ENCODE measurements at places on chromosomes 6 and 20.

DNA sequence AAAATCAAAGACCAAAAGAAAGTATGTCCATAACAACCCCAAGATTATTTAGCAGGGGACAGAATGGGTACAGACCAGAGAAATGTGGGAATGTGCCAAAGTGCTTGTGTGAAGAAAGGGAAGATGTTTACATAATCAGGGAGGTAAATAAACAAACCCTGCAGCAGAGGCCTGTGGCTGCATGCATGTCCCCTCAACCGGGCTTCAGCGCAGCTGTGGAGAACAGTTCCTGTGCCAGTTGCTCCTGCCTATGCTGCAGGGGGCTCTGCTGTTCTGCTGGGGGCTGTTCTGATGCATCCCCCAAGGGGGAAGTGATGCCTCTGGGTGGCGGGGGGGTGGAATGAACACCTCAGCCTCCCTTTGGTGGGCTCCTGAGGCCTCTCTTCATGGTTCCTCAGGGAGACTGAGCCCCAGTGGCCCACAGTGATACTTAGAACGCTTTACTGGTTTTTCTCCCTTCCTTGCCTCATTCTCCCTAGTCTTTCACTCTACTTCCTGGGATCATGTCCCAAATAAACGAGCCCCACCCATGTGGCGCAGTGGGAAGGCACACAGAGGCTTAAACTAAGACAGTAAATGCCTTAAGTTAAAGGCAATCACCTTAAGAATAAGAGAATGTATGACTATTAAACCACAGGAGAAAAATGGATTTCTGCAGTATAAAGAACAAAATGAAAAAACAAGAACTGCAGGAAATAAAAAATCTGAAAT lies 23.0 kb downstream of the RAB23 start:
- DNase-seq: peak; percentile 34

GRCh38 chr6:133973109-133973971 lies 20.3 kb downstream of the TBPL1 start:
- DNase-seq: peak; percentile 13

GRCh38 chr6:7292596-7293255 lies 20.3 kb downstream of the SSR1 start:
- DNase-seq: no peak

DNA sequence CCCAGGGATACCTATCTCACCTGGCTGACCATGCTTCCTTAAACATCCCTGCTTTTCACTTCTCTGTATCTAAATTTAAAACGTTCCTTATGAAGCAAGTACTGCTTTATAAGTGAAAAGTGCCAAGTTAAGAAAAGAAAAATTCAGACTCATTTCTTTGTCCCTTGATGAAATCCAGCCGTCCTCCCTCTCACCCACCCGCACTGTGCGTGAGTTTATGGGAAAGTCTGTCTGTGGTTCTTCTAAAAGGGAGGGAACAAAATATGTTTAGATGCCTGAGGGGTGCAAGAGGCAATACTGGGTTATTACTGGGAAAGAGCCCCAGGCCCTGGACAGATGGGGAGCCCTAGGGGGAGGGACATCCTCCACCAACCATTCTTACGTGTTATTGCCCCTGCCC lies 31.2 kb downstream of the SPDEF start:
- DNase-seq: no peak

DNA sequence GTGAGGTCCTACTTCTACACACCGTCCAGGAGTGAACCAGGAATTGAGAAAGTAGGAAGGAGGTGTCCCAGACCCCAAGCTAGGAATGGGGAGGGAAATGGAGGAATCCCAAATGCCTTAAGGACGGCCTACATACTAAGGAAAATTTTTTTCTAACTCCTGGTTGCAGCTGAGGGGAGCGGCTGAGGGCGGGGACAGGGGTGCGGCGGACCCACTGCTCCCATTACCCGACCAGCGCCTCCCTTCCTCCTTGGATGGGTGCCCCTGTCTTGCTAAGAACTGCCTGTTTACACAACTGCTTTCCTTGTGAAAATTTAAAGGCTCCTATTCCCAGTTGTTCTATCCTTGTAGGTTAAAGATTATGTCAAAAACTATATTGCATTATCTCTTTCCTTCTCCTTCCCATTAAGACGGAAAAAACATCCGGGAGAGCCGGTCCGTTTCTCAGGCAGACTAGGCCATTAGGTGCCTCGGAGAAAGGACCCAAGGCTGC lies 699 bp upstream of the HSPA1B start:
- DNase-seq: no peak

DNA sequence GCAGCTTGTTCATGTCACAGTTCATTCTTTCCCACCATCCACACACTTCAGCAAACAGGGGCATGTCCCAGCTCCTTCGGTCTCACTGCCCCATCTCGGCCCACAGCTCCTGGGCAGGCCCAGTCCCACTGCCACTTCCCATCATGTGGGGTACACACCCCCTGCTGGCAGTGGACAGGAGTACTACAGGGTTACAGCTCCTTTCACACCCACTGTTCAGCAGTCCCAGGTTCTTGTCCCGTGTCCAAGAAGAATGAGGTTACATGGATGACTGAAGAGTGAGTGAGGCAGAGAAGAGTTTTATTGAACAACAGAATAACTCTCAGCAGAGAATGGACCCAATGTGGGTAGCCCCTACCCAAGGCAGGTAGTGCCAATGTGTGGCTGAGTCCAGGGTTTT lies 77.8 kb upstream of the SMLR1 start:
- DNase-seq: no peak

DNA sequence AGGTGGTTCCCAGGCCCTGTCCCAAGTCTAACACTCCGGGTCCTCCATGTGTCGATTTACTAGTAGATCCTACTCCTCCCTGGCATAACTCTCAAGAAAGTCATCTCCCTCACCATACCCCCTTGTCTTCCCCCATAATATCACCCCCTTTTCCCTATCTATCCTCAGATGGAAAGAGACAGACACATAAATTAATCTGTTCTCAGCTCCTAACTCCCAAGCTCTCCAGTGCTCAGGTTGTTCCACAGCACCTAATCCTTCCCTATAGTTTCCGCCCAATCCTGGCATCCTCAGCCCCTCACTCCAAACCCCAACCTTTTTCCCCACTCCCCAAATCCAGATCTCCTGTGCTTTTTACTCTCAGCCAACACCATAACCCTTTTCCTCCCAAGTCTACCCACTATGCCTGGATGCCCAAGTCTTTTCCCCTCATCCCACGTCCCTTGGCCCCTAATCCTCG lies 808 bp downstream of the ILRUN start:
- no peak for DNase-seq

GRCh38 chr6:90894285-90895130 lies 307.6 kb upstream of the MAP3K7 start:
- DNase-seq: no peak

GRCh38 chr20:50041246-50041873 lies 58.6 kb downstream of the SNAI1 start:
- DNase-seq: no peak

DNA sequence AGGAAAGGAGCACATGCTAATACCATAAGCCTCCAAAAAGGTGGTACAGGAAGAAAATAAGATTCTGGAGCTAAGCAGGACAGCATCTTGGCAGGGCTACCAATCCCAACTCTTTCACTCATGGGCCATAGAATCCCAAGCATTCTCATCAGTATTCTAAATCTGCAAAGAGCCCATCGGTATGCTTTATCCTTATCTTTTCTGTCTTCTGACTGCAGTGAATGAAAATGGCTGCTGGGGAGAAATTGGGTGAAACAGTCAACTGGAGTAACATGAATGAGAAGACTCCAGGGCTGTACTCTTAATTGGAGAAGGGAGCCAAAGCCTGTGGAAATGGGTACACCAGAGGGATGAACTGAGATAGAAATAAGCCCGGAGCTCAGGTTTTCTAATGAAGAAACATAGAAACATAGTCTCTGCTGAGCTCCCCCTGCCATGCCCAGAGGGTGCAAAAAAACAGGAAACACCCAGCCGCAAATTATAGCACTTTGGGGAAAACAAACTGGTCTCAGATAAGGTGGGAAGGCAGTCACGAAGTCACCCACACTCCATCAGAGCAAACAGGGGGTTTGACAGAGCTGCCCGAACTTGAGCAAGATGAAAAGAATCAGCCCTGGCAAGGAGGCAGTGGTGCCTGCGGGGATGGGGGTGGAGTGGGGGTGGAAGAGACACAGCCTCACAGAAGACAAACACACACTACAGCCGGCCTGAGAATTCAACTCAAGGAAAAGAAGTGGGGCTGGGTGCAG lies 35.4 kb upstream of the E2F3 start:
- no peak for DNase-seq

DNA sequence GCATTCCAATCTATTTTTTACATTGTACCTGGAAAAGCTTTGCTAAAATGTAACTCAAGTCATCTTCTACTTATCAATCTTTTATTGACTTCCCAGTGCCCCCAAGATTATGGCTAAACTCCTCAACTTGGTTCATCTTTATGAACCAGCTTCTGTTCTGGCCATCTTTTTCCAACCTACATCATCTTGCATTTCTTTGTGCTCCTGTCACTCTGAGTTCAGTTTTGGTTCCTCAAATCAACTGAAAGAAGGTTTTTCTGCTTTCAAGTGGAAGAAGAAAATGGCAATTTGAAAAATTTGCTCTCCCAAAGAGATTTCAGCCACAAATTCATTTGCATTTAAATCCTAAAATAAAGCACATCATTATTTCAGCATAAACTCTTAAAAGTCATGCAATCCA lies 41.8 kb downstream of the GPX5 start:
- DNase-seq: no peak

DNA sequence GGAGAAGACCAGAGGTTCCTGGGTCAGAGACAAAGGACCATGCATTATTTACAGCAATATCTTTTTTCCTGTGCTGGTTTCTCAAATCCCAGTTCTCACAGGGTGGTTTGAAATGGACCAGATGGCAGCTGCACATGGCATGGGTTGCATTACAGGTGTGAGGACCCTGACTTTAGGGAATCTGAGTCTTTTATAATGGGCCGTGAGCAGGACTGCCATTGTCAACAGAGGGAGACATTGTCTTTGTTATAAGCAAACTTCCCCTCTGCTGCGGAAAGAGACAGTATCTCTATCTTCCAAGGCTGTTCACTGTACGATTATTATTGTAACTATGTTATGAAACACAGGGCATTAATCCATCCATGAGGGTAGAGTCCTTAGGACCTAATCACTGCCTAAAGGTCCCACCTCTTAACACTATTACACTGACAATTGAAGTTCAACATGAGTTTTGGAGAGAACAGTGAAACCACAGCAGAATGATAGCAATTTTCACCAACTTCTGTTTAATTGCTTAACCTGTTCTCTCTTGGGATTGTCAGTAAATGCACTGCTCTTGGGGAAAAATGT lies 156.1 kb upstream of the AGPAT4 start:
- DNase-seq: no peak

GRCh38 chr6:157732416-157733161 lies 90.5 kb upstream of the SNX9 start:
- DNase-seq: no peak

DNA sequence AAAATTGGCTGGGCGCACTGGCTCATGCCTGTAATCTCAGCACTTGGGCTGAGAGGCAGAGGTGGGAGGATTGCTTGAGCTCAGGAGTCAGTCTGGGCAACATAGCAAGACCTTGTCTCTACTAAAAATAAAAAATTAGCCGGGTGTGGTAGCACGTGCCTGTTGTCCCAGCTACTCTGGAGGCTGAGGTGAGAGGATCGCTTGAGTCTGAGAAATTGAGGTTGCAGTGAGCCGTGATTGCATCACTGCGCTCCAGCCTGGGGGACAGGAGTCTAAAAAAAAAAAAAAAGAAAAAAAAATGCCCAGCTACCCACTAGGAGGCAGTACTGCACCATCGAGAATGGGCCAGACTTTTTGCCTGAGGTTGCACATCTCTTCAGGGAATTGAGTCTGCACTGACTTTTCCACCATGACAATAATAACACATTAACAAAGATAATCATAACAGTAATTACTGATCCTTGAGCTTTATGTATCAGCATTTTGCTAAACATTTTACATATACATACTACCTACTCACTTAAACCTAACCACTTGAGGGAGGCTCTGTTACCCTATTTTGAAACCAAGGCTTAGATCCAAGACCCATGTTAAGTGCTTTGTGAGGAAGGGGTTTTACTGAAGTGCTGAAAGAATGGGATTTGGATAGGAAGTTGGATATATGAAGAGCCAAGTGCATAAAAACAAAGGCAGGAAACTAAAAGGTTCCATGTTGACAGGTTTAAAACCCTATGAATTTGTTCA lies 21.0 kb downstream of the SRSF3 start:
- peak; percentile 44 for DNase-seq

DNA sequence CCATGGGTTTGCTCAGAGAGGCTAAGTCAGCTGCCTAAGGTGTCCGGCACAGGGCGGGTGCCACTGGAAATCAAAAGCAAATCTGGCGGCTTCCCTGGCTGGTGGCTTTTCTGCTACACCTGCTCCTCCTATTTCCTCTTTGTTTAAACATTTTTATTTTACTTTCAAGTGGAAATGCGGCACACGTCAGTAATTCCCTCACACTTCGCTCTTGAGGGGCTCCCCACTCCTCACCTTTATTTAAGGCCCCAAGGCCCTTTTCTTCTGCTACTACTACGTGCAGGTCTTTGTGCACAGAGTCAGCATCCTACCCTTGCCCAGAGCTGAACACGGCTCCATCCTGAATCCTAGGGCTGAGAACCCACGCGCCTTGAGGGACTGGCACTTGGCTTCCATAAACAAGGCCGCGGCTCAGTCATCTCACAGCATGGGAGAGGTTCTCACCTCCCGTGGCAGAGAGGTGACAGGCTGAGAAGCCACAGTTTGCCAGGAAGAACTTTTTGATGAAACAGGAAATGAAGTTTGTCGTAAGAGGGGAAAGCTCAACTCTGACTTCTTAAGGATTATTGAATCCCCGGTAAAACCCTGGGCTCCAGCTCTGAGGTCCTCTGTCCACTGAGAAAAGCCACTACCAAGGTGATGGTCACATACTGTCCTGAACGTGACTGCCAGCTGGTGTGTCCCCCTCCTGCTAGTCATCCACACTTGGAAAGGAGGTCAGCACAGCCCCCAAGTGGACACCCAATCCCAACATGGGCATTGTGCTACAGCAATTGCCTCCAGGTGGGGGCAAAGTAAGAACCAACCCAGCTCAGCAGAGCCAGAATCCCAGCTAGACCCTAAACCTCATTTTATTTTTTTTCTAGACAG lies 48.0 kb downstream of the NFATC2 start:
- DNase-seq: no peak

DNA sequence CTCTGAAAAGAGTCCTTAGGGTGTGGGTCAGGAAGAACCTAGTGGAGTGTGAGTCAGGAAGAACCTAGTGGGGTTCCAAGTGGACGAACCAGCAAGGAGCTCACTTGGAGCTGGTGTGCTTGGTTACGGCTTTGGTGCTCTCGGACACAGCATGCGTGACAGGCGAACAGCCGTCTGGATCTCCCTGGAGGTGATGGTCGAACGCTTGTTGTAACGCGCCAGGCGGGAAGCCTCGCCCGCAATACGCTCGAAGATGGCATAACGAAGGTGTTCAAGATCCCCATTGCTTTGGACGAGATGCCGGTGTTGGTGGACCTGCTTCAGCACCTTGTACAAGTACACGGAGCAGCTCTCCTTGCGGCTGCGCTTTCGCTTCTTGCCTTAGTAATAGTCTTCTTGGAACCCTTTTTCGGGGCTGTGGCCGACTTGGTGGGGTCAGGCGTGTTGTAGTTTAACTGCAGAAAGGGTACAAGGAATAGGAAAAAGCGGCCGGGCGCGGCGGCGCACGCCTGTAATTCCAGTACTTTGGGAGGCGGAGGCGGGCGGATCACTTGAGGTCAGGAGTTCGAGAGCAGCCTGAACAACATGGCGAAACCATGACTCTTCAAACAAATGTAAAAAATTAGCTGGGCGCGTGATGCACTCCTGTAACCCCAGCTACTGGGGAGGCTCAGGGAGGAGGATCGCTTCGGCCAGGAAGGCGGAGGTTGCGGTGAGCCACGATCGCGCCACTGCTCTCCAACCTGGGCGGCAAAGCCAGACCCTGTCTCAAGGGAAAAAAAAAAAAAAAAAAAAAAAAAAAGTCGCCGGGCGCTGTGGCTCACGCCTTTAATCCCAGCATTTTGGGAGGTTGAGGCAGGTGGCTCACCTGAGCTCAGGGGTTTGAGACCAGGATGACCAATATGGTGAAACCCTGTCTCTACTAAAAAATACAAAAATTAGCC lies 48.0 kb downstream of the OR2B2 start:
- DNase-seq: no peak
